ENCODE measurements at places on chromosomes 2 and 18. TPM values are rescaled to one million over a fixed set of nuclear protein-coding genes. Genes with fewer than 3 reads are reported as not detected.

The CDH19 gene
- total RNA-seq: not detected

The AMER3 gene
- not detected for total RNA-seq

GRCh38 chr2:60468382-60469085 lies 84.9 kb downstream of the BCL11A start:
- DNase-seq: no peak

GRCh38 chr2:226461981-226462380 lies 337.6 kb downstream of the IRS1 start:
- DNase-seq: no peak

DNA sequence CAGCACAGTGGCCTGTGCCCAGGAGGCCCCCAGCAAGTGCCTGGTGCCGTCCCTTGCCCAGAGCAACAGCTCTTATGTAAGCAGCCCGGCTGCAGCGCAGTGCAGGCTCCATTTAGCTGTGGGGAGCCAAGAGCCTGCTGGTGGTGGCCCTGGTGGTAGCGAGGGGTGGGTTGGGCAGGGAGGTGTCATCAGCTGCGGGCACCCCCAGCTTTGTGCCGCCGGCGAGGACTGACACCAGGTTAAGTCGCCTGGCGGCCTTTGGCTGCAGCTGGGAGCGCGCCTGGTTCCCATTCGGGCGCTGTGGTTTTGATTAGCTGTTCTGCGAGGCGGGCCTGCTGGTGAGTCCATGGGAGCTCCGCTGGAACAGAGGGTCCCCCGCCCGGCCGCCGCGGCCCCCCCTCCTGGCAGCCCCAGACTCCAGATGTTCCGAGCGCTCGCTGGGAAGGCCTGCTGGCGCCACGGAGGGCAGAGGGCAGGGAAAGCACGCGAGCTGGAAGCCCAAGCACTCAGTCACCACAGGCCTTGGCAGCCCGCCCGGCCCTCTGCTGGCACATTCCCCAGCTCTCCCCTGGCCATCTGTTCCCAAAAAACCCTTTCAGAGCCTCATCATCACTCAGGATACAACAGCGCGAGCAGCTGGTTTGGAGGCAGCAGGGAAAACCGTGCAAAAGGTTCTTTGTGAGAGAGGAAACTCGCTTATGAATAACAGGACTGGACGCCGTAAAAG lies 18.4 kb downstream of the ATOH8 start:
- peak; percentile 97 for DNase-seq

DNA sequence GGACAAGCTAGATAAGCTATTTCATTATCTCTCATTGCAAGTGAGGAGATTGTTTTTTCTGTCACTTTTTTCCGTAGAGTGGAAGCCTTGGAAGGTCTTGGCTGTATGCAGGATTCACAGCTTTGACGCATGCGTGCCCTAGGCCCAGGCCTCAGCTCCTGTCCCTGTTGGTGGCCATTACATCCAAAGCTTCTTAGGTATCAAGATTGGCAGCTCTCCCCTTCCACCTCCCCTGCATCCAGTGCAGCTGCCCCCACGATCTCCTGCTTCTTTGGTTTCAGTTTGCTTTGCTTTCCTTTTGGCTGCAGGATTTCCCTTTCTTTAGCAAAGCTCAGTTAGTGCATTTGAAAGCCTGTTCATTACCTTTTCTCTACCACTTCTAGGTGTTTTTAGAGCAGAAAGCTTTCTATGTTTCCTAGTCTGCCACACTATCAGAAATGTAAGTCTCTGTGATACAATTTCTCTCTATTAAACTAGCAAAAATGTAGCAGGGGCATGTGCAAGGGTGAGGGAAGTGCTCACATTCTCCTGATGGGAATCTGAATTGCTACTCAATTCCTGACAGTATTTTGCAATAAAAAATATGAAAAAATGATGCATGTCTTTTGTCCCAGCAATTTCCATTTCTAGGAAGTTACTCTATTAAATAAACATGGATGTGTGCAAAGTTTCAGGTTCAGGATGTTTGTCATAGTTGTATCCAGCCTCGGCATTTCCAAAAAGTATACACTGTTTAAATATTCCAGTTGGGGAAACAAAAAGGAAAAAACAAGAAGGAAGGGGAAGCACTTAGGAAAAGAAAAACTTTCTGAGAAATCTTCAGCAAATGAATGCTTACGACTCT lies 91.2 kb downstream of the LIPG start:
- DNase-seq: no peak

DNA sequence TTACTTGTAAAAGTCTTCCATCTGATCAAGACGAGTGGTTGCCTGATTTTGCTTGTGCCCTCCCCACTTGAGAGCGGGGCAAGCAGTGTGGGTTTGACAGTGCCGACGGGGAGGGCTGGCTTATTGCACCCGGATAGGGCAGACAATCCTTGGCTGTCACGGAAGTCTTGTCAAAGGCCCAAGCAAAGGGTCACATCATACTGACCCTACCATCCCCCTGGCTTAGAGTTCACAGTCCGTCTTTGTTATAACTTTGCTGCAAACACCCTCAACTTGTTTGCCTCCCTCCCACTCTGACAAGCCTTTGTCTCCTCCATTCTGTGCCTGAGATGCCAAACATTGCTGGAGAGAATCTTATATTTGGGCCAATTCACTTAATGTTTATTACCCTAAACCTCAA lies 165.9 kb upstream of the MSH6 start:
- DNase-seq: no peak

DNA sequence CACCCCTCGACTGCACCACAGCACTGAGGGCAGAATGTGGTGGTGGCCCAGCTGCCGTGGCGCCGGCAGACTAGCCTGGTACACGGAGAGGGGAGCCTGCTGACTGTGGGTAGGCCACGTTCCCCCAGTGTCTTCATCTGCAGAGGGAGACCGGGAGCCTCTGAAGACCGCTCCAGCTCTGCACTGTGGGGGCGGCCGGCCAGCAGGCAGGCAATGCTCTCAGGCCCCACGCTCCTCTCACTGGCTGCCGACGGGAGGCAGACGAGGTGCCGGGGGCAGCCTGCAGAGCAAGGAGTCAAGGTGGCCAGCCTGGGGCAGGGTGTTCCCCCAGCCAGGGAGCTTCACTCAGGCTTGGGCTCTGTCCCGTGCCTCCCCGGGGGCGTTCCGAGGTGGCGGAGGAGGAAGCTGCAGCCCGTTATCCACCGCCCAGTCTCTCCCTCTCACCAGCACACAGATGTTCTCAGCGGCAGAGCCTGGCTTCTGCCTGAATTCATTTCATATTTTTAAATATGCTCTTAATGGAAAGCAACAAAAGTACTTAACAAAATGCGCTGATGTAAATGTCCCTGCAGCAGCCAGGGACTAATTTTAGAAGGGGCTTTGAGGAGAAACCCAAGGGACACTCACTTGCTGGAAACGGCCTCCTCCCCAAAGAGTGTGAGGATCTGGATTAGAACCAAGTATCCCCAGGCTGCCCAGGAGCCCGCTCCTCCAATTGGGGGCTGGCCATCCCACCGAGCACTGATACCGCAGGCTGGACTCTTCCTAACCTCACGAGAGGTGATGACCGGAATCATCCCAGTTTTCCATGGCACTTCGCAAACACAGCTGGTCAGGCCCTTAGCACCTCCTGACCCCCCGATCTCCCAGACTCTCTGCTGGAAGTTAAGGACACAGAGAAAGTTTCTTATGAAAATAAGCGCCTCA lies 87.8 kb downstream of the HDAC4 start:
- no peak for DNase-seq

DNA sequence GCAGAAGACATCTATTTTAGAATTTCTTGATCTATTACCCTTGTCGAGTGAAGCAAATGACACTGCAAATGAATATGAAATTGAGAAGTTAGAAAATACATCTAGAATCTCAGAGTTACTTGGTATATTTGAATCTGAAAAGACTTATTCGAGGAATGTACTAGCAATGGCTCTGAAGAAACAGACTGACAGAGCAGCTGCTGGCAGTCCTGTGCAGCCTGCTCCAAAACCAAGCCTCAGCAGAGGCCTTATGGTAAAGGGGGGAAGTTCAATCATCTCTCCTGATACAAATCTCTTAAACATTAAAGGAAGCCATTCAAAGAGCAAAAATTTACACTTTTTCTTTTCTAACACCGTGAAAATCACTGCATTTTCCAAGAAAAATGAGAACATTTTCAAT lies 370.4 kb downstream of the XIRP2 start:
- no peak for DNase-seq

DNA sequence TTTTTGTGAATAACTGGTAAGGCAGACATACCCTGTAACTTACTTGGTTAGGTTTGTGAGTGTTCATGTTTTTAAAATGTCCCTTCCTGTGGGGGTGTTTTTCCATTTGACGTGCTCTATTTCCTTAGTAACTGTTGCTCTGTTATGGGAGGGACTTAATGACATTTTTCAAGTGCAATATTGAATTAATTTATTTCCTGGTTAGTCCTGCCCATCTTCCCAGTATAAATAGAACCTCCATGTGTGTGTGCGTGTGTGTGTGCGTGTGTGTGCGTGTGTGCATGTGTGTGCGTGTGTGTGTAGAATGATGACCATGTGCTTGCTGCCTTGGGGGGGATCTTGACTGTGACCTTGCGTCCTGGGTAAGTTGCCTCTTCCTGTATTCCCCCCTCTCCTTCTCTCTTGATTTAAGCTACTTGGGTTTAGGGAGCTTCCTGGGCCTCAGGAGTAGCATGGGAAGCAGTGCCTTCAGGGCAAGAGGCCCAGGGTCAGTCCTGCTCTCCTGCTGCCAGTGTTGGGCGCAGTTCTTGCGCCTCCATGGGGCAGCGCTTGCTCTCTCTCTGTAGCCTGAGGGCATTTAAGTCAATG lies 163.9 kb downstream of the LDLRAD4 start:
- no peak for DNase-seq

- DNase-seq: no peak
These were observed 102.5 kb downstream of the CHN1 start for GRCh38 chr2:174902506-174903263.

GRCh38 chr2:173414823-173415322 lies 60.2 kb downstream of the CDCA7 start:
- DNase-seq: peak; percentile 62

GRCh38 chr2:165820296-165820695 lies 26.2 kb upstream of the GALNT3 start:
- no peak for DNase-seq

- no peak for DNase-seq
These were observed 453.2 kb upstream of the PIK3C3 start for GRCh38 chr18:41501848-41502247.

GRCh38 chr2:236237468-236238190 lies 26.6 kb downstream of the ASB18 start:
- DNase-seq: no peak

All from PC-9 (cell line).